Endothelial cell (in vitro differentiated cells): ENCODE measurements at places on chromosomes 2 and 18. TPM values are rescaled to one million over a fixed set of nuclear protein-coding genes. Genes with fewer than 3 reads are reported as not detected.

DNA sequence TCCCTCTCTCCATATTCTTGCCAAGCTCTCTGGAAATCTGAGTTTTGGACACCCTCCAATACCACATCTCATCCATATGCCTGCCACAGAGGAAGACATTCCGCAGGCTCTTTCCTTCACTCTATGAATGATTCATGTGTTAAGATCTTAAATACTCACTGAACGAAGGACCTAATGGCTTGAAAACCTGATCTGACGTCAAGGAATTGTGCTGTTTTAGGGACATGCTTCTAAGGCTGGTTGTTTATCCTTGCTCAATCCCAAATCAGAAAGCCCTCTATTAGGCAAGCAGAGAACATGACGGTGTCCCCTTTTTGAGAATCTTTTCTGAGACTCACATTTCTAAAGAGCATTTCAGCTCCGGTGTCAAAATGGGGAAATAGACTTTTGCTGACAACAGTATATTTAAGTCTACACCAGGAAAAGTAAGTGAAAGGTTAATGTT, 83.7 kb upstream of the GALNT5 start:
- DNase-seq = no peak

- DNase-seq = no peak
Observed at GRCh38 chr2:5076599-5076998, 615.6 kb upstream of the SOX11 start.

- DNase-seq = no peak
Observed at GRCh38 chr2:81303321-81303720, 998.8 kb upstream of the LRRTM1 start.

GRCh38 chr18:27789406-27789805, 387.5 kb downstream of the CDH2 start:
- no peak for DNase-seq

- no peak for DNase-seq
Observed at GRCh38 chr2:151166410-151166809, 95.3 kb downstream of the RBM43 start.

DNA sequence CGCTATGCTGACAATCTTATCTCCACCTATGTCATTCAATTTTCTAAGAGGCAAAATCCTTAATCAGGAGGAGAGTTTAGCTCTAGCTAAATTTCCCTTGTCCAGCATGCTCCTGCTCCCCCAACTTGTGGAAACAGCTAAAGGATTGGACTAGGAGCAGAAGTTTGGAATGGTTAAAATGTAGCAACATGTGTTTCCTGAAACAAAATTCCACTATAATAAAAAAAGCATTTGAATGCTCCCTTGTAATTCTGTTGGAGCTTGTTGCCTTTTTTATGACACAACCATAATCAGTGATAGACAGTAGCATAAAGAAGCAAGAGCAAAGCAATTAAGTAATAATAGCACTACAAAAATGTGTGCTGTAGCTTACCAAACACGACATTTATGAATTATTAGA, 6.9 kb downstream of the ACTR3 start:
- DNase-seq = no peak

GRCh38 chr2:64797881-64798575, 144.3 kb upstream of the SERTAD2 start:
- no peak for DNase-seq

DNA sequence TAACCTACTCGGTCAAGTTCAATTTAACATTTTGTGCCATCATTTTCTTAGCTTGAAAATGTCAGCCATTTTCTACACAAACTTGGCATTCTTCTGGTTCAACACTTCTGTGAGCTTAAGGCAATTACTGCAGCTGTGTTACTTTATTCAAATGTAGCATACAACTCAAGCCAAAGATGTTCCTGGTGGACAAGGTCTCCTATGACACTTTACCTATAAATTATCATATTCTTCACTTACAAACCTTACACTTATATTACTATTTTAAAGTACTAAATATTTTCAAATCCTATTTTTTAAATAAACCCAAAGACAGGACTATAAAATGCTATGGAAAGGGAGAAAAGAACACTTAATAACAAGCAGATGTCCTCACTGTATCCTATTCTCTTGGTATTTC, 1045.3 kb downstream of the TSN start:
- no peak for DNase-seq

GRCh38 chr2:160418398-160418765, 75.2 kb downstream of the RBMS1 start:
- no peak for DNase-seq

DNA sequence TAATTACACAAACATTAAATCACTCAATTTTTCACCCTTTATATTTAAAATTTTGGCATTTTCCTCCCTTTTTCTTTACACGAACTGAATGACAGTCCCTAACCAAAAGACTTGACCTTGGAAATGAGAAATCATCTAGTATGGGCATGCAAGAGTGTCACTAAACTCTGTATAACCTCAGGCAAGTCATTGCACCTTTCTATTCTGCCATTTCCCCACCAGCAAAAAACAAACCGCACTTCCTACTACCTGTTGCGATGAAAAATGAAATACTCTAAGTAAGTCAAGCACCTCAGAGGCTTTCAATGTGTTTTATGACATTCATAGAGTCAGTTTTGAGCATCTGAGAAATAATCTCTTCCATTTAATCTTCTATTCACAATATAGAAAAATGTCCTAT, 44.1 kb downstream of the ANKRD44 start:
- DNase-seq = no peak

- DNase-seq = no peak
Observed at GRCh38 chr18:11096839-11097750, 52.3 kb downstream of the PIEZO2 start.

- no peak for DNase-seq
Observed at GRCh38 chr2:9149726-9150567, 56.7 kb upstream of the ASAP2 start.

DNA sequence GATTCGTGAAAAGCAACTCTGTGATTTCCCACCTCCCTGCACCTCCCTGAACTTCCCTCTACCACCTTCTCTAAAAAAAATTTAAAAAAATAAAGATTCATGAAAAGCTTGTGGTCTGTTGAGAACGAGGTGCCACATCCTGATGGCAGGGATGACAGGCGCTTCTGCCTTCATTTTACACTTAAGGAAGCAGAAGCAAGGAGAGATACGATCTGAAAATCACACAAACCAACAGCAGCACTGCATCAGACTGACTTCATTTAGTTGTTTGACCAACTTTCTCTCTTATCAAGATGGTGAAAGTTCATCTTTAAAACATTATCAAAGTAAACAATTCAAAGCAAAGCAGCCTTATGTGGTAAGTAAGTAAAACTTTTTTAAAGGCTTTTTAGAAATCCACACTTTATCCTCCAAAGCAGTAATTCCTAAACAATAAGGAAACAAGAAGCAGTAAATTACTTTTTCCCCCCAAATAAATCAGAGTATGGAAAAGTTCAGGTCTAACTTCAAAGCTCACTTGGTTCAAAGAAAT, 15.5 kb downstream of the WDFY1 start:
- DNase-seq = no peak

DNA sequence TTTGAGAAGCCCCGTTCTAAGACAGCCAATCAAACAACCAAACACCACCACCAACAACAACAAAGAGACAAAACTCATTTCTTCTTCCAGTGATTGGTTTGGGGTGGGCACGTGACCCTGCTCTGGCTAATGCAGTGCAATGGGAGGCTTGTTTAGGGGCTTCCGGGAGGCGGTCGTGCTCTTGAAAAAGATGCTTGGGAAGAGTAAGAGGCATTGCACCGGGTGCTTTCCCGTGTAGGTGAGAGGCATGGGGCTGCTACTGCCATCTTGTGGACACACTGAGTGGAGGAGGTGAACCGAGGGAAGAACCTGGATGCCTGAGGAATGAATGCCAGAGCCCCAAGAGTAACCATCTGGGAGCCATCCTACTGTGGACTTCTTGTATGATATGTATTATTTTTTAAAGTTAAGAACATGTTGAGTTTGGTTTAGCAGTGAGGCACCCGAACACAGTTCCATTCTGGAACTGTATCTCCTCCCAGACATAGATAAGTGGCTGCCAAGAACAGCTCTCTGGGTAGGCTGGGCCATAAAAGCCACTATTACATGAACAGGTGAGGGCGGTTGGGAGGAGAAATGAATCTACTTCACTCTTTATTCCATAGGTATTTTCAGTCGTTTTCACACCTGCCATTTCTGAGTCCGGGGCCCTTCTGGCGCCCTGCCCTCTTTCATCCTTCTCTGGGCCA, 19.1 kb upstream of the ARHGAP25 start:
- DNase-seq = peak; percentile 68

DNA sequence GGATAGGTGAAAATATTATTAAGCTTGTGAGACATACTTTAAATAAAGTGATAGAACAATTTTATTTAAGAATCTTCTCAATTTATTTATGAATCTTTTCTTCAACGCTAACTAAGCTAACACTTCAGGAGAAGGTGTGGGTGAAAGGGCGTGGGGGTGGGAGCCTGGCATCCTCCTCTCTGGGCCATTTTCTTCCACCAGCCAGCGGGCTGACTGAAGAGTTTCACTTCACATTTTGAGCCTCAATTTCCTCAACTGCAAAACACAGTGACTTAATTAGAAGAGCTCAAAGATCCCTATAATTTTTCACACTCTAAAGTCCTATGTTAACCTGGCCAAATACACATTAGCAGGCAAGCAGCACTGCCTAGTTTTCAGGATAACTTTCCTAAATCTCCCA, 94.8 kb downstream of the FTCDNL1 start:
- DNase-seq = no peak

GRCh38 chr2:43534569-43534968, 61.3 kb downstream of the THADA start:
- DNase-seq = no peak

- DNase-seq = no peak
Observed at GRCh38 chr2:122737429-122738077, 982.1 kb downstream of the TSN start.

- DNase-seq = peak; percentile 52
Observed at GRCh38 chr2:233928594-233929351, 11.6 kb downstream of the TRPM8 start.

DNA sequence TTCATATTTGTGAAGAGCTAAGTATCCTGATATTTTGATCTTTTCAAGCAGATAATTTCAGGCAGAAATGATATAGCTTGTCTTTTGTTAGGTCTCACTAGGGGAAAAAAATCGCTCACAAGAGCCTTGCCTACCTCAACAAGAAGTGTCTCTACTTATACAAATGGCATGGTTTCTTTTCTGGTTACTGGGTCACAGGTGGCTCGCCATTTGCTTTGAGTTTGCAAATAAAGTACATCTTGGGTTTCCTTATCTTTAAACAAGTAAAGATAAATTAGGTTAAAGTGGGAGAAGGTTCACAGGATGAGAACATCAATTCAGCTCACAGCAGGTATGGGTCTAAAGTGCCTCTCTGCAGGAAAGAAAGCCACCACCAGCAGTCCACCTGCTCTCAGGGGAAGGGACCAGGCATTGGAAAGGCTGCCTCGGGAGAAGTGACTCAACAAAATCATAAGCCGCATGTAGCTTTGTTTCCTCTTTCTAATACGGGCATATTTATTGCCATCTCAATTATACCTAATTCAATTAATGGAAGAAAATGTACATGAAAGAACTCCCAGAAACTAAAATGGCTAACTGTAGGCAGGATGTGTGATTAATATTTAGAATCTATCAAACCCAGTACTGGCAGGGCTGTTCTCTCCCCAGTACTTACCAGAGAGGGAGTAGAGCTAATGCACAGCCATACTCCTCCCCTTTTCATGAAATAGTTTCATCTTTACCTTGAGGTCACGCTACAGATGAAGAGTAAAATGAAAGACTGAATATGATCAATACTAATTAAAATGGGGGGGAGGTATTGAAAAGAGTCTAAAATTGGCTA, 28.3 kb downstream of the CDC42EP3 start:
- DNase-seq = no peak

GRCh38 chr2:223051693-223052289, at the start of gene KCNE4:
Gene KCNE4, plus strand, starts transcription at chr2:223052190. Its CDS starts 641 bp downstream, at chr2:223052831.
- DNase-seq = no peak

- no peak for DNase-seq
Observed at GRCh38 chr2:60834270-60834717, 47.1 kb upstream of the REL start.

GRCh38 chr18:72555101-72555500, 11.0 kb upstream of the CBLN2 start:
- DNase-seq = no peak

- no peak for DNase-seq
Observed at GRCh38 chr2:234334151-234334550, 162.7 kb downstream of the ARL4C start.

DNA sequence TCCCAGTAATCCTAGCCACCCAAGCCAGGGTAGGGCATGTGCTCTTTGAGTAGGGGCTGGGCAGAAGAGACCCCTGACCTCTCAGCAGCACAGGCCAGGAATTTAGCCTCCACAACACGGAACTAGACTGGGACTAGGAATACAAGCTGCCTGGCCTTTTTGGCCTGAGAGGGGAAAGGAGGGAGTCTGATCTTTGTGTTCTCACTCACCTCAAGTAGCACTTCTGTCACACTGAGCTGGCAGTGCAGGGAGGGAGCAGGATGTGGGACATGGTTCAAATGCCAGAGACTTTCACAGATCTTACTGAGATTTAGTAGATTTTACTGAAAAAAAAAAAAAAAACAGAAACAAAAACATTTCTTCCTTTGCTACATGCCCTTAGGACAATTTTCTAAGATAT, 395.2 kb downstream of the CMPK2 start:
- no peak for DNase-seq

GRCh38 chr18:75802681-75803080, 375.2 kb upstream of the SMIM21 start:
- no peak for DNase-seq

GRCh38 chr2:172296267-172297046, 130.9 kb upstream of the ITGA6 start:
- DNase-seq = no peak

DNA sequence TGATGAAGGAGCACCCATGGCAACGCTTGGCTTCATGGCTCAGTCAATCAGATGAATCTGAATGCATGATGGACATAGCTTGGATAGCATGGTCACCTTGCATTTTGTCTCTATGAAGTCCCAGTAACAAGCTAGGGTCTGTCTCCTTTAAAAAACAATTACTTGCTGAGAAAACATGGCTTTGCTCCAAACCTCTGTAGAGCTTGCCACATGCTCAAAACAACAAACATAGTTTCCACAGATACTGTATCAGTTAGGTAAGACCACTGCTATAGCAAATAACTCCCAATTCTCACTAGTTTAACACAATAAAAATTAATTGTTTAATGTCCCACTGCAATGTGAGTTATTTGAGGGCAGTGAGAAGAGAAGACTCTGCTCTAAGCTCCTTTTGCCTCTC, 401.0 kb downstream of the IRS1 start:
- no peak for DNase-seq

DNA sequence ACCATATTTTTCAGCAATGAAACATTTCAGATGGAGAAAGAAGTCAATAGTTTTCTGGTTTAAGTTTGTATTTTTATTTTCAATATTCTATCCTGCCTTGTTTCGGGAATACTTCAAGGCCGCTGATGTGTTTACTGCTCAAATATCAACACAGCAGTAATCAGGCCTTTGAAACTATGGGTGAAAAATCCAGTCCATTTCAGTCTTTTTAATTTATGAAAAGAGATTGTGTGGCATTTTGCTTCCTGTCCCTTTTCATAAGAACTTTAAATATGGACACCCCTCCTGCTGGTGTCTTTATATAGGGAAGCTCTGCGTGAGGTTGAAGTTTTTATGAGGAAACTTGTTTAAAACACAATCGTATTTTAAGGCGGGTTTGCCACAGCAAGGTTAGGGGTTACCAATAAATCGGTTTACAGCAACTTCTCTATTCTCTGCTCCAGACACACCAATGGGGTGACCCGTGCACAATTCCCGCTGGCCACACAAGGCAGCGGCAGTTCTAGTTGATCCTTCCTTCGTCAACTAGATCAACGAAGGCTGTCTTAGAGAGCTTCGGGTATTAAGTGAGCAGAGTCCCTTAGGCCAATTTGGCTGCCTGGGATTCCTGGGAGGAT, 1.2 kb upstream of the TANC1 start:
- peak; percentile 18 for DNase-seq

Gene DSG1
- total RNA-seq = not detected

Gene EIF5B
- total RNA-seq = 42.0 TPM

Gene CCDC178
- total RNA-seq = 5.3 TPM

Gene ERBB4
- total RNA-seq = 0.36 TPM
